ENCODE measurements at places on chromosomes 1 and 21. TPM values are rescaled to one million over a fixed set of nuclear protein-coding genes. Genes with fewer than 3 reads are reported as not detected.

NBPF6 gene
- not detected for polyA plus RNA-seq

CLDN17 gene
- polyA plus RNA-seq: not detected

CGN gene
- polyA plus RNA-seq: 4.4 TPM

OLIG2 gene
- 0.84 TPM for polyA plus RNA-seq

DMRTA2 gene
- polyA plus RNA-seq: 0.22 TPM

OR2T12 gene
- polyA plus RNA-seq: not detected

SPRR2A gene
- not detected for polyA plus RNA-seq

SFN gene
- polyA plus RNA-seq: not detected

BMP8A gene
- 0.62 TPM for polyA plus RNA-seq

NOTCH2 gene
- polyA plus RNA-seq: 0.73 TPM

SPRR5 gene
- polyA plus RNA-seq: not detected

ST6GALNAC3 gene
- 2.8 TPM for polyA plus RNA-seq

GJA5 gene
- not detected for polyA plus RNA-seq

AJAP1 gene
- 11.0 TPM for polyA plus RNA-seq

SPRR4 gene
- polyA plus RNA-seq: not detected

LIN28A gene
- 1.0 TPM for polyA plus RNA-seq

CBR3 gene
- not detected for polyA plus RNA-seq

RIT1 gene
- polyA plus RNA-seq: 83.5 TPM

OR2T33 gene
- polyA plus RNA-seq: not detected

Measured in neural cell (in vitro differentiated cells).